ENCODE measurements at places on chromosomes 1 and 21.
A peak's percentile ranks its signal among the peaks of the same experiment; 100 is the strongest.

GRCh38 chr1:225769687-225770086, 7.9 kb upstream of the SRP9 start:
- DNase-seq: no peak

- DNase-seq: no peak
Observed at GRCh38 chr1:111439461-111440351, 9.3 kb downstream of the WDR77 start.

DNA sequence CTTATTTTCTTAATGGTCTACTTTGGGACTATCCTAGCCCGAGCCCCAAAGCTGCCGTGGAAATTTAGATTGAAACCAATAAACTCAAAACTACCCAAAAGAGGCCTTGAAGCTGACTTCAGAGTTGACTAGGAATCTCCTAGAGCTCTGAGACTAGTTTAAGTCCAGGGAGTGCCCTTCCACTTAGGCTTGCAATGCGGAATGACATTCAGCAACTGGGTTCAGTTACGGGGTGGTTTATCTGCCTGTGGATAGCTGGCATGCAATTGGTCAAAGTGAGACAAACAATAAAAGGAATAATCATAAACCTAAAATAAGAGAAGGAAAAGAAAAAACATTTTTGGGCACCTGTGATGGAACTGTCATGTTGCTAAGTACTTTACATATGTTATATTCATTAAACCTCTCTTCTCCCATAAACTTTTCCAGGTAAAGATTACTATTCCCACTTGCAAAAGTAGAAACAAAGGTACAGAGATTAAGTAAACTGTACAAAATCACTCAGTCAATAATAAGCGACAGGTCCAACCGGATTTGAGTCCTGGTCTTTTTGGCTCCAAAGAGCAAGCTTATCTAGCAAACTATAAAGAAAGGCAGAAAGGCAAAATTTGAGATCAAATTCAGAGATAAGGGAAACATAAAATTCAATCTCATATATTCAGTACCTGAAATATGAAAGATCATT, 56.5 kb downstream of the GPATCH2 start:
- DNase-seq: no peak

DNA sequence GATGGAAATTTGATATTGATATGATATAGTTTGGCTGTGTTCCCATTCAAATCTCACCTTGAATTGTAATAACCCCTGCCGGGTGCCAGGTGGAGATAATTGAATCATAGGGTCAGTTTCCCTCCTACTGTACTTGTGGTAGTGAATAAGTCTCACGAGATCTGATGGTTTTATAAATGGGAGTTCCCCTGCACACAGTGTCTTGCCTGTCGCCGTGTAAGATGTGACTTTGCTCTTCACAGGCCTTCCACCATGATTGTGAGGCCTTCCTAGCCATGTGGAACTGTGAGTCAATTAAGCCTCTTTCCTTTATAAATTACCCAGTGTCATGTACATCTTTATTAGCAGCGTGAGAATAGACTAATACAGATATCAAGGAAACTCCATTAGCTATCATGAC, 74.6 kb downstream of the MAP3K7CL start:
- DNase-seq: no peak

DNA sequence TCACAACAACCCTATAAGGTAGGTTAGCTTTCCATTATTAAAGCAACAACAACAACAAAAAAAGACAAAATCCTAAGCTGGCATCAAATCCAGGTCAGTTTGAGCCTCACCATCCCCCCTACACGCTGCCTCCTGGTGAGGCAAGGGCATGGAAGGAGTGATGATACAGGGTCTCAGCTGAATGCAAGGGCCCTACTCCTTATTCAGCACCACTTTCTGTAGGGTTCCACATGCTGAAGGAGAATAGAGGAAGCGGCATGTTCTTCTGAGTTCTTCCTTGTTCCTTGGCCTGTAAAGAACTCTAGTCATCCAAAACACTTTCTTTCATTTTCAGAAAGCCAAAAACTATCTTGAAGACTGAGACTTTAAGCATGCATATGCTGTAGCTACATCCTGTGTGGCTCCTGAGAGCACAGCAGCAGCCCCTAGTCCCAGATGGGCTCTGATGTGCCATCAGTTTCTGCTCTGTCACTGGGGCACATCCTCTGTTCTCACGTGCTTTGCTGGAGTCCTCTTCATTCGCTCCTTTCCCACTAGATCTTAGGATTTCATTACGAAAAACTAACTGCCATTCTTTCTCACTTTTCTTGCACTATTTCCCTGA, 6.2 kb downstream of the ILDR2 start:
- DNase-seq: no peak

DNA sequence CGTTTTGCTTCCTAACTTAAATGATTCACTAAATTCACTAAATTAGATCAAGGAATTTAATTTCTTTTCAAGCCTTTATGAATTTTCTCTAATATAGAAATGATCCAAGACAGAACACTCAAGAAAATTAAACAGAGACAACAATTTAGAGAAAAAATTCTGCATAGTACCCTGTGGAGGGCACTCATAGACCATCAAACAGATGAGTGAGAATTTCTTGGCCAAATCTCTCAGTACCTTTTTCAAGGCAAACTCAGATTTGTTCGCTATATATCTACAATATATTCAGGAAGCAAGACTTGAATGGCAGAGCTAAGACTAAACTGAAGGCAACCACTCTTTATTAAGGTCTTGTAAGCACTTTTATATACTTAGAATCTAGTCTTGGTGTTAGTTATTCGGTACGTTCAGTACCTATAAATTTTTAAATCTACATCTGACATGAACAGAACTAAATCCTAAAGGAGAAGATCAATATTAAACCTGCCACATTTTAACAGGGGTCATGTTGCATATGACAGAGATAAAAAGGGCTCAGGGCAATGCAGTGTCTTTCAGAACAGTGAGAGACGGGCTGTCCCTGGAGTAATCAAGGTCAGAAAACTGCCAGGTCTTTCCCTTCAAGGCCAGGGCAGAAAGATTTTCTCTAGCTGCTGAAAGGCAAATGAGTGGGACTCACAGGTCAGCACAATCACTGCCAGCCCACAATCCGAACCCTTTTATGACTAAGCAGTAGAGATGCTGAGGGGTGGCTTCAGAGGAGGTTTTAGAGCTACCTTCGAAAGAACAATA, 118.8 kb upstream of the TMPRSS15 start:
- DNase-seq: no peak

DNA sequence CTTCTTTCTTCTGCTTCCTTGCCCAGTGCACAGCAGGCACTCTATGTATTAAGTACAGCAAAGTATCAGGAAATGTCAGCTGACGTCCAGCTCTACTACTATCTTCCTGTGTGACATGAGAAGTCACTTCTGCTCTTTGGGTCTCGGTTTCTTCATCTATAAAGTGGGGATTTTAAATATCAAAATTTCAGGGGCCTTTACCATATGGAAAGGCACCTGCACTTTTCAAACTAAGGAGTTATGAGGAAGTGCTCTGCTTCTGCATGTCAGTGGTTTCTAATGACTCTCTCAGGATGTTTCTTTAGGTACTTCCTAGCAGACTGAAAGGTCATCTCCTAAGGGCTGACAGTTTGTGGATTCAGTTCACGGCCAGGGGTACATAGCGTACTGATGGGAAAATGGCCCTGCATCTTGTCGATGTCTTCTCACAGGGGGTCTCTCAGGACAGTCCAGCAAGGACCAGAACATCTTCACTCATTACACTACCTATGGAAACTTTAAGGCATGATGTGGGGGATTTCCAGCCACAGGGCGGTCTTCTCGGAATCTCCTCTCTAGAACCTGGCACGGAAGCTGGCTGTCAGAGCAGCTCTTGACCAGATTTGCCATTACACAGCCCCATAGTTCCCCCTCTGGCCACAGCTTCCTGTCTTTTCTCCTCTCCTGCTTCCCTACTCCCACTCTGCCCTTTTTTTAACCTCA, 42.0 kb upstream of the MTF1 start:
- DNase-seq: no peak

DNA sequence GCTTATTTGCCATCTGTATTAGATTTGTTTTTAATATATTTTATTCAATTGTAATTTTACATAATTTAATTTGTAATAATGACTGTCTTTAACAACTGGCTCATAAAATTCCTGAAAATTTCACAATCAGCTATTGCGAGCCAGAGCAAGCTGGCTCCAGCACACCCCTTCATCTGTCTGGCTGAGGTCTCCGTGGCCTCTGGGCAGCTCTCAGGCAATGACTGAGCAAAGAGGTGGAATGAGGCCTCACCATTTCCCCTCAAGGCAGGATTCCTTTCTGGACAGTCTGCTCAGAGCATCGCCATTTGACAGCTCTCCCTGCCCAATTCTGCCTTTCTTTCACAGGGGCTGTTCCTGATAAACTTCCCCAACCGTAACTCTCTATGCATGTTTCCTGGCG, 5.8 kb upstream of the KANK4 start:
- DNase-seq: no peak

DNA sequence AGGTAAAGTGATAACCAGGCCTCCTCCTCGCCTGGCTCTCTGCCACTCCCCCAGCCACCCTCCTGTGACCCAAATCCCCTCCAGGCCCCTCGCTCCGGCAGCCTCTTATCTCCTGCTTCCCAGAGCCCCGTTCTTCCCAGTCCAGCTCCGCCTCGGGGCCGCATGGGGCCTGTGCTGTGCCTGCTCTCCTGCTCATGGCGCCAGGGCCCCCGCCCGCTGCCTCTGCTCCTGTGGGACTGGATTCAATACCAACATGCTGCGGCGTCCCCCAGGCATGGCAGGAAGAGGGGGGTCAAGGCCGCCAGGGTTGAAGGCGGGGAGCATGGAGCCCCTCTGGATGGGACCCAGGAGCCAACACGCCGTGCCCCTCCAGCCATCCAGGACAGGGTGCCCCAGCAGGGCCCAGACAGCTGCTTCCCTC, 213.0 kb upstream of the VAMP3 start:
- no peak for DNase-seq

GRCh38 chr1:25140073-25140797, 92.1 kb downstream of the SYF2 start:
- no peak for DNase-seq

GRCh38 chr1:166273618-166274017, 106.8 kb upstream of the FAM78B start:
- DNase-seq: no peak

- DNase-seq: no peak
Observed at GRCh38 chr1:247350587-247350986, 18.9 kb upstream of the ZNF496 start.

GRCh38 chr1:15799928-15800835, 7.3 kb downstream of the UQCRHL start:
- DNase-seq: no peak

GRCh38 chr1:248590055-248590454, 7.4 kb downstream of the OR2T10 start:
- DNase-seq: no peak

- peak; percentile 20 for DNase-seq
Observed at GRCh38 chr1:241998412-241998921, 431 bp downstream of the MAP1LC3C start.

DNA sequence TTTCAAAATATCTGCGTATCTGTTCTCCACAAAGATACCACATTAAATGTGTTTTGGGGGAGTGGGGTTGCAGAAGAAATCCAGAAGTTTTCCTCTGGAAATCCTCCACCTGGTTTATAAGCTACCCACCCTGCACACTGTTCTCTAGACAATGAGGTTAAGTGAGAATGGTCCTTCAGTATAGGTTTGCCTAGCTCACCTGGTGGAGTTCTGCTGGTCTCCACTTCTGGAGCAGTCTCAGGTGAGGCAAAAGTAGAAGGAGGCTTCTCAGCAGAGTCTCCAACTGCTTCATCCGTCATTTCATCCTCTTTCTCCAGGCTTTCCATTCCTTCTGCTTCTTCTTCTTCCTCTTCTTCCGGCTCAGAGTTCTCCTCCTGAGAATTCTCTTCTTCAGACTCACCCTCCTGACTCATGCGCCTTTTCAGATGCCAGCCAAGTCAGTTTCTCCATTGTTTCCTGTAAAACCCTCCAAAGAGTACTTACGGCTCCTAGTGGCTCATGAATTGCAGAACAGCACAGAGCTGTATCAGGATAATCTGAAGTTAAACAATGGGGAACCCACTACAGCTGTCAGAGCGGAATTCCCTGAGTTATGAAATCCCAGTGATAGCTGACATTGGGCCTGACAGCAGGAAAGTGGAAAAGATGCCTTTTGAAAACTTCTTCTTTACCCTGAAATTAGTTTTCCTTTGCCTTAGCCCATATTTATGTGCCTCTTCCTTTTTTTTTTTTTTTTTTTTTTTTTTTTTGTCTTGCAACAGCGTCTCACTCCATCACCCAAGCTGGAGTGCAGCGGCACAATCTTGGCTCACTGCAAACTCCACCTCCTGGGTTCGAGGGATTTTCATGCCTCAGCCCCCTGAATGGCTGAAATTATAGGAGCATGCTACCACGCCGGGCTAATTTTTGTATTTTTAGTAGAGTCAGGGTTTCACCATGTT, 38.5 kb downstream of the MSTO1 start:
- no peak for DNase-seq

DNA sequence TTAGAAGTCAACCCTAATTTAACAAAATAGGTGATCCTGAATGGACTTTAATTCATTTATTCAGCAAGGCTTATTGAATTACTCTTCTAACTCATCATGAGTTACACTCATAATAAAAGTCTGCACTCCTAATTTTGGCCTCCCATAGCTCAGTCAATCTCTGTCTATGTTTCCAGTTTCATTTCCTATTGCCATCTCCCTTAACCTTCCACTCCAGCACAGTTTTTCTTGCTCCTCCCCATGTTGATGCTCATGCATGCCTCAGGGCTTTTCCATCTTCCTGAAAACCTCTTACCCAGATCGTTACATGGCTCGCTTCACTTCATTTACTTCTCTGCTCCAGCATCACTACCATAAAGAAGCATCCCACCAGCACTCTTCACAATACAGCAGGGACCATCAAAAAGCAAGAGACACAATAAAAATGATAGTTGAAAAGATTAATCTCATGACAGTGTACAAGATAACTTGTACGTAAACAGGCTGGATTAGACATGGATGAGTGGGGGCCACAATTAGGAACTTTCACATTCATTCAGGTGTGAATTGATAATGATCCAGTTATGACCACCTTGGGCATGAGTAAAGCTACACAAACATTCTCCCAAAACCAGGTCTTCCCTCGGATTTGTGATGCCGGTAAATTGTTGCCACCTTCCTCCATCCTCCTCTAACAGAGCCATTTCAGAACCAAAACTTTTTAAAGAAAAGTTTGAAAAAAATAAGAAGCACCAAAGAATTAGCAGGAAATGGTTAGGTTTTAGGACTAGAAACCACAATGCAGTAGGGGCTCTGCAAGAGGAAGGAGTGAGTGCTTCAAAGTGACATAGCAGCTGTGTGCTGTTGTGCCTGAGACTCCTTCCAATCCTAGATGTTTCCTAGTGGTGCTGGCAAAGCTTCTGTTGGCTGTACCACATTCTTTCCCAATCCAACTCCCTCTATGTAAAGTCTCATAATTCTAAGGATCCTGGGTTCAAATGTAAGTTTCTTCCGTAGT, 89.8 kb downstream of the OLFML2B start:
- peak; percentile 47 for DNase-seq

DNA sequence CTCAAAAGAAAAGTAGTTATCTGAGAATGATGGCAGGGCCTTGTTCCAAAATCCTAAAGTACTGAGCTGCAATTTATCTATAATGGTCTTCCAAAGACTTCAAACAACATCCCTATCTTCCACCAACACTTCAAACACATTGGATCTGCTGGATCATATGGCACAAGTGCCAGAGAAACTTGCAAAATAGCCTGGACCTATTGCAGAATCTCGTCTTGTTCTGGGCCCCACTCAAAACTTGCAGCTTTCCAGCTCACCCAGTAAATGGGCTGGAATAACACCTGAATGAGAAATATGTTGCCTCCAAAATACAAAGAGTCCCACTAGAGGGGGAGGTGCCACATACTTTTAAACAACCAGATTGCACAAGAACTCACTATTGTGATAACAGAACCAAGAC, 44.0 kb upstream of the PKN2 start:
- no peak for DNase-seq

All from central memory CD4-positive, alpha-beta T cell (primary cell).